ENCODE measurements at places on chromosomes 12 and 14.

GRCh38 chr12:66503746-66504145, 175.1 kb downstream of the GRIP1 start:
- DNase-seq: no peak

GRCh38 chr14:78414172-78414571, 244.0 kb downstream of the NRXN3 start:
- DNase-seq: no peak

- DNase-seq: no peak
Observed at GRCh38 chr12:51910691-51911090, 3.4 kb downstream of the ACVRL1 start.

DNA sequence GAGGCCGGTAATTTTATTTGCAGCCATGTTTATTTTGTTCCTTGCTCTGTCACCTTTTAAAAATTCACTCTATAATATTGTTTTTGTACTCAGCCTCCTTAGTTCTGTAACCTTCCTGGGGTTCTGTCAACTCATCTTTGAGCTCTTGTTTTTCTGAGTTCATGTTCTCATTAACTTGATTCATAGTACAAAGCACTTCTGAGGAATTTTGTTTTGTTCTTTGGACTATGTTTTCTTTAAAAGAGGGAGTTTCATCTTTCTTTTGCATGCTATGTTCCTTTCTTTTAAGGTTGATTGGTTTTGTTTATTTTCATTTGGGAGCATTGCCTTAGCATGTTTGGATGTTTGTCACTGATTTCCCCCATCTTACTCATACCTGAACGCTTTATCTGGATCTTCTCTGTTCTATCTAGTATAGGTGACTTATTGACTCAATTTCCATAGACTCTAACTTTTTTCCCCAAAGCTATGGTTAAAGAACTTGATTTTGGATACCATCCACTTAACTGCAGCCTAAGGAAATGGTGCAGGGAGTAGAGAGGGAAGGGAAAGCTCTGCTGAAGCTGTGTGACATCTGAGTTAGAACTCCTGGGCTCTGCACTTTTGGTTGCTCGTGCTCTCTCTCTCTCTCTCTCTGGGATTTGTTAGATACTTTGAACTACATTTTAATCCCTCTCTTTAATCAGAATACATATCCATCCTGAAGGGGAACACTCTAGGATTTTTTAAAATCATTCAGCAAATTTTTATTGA, 268.5 kb downstream of the PAWR start:
- DNase-seq: no peak
